ENCODE measurements at places on chromosomes 4 and X.
A peak's percentile ranks its signal among the peaks of the same experiment; 100 is the strongest.

GRCh38 chr4:15132739-15133138, 130.5 kb downstream of the CPEB2 start:
- no peak for DNase-seq

- peak; percentile 8 for DNase-seq
Measured at GRCh38 chr4:122152711-122153226, 638 bp downstream of the BLTP1 start.

- no peak for DNase-seq
Measured at GRCh38 chr4:69490271-69490670, 5.4 kb downstream of the UGT2B4 start.

DNA sequence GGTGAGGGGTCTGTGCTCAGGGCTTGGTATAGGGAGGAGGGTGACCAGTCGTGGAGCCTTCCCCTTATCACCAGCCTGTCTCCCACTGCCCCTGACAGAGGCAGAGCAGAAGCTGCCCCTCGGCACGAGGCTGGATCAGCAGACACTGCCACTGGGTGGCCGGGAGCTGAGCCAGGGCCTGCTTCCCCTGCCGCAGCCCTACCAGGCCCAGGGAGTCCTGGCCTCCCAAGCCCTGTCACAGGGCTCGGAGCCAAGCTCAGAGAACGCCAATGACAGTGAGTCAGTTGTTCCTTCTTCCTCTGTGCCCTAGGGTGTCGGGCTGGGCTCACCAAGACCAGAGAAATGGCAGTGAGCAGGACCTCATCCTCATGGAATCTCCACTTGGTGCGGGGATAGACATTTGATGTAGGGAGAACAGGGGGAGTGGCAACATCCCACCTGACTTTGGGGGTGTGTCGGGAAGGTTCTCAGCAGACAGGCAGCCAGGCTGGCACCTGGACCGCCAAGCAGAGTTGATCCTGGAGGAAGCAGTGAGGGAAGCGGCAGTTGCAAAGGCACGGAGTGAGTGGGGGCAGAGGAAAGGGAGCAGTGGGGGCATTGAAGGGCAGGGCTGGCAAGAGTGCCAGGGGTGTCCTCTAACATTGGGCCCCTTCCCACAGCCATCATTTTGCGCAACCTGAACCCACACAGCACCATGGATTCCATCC, 14.3 kb upstream of the UBA1 start:
- DNase-seq: peak; percentile 55

GRCh38 chrX:119573840-119574393, 446 bp upstream of the UBE2A start:
- DNase-seq: peak; percentile 51

DNA sequence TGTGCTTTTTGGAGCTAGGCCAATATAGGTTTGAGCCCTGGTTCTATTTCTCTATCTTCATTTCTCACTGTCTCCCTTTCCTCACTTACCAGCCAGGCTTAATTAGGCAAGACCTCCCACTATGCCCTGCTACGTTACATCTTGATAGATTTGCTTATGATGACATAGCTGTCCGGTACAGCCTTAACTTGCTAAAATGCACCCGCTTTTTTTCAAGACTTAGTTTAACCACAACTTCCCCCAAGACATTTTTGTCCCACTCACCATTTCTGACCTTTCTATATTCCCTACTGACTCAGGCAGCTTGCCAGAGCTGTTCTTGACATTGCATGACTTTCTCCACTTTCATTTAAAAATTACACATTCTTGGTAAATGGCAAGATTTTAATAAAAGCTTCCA, 152.6 kb downstream of the MID1 start:
- no peak for DNase-seq

- DNase-seq: no peak
Measured at GRCh38 chrX:46178763-46179162, 366.5 kb downstream of the ZNF674 start.

DNA sequence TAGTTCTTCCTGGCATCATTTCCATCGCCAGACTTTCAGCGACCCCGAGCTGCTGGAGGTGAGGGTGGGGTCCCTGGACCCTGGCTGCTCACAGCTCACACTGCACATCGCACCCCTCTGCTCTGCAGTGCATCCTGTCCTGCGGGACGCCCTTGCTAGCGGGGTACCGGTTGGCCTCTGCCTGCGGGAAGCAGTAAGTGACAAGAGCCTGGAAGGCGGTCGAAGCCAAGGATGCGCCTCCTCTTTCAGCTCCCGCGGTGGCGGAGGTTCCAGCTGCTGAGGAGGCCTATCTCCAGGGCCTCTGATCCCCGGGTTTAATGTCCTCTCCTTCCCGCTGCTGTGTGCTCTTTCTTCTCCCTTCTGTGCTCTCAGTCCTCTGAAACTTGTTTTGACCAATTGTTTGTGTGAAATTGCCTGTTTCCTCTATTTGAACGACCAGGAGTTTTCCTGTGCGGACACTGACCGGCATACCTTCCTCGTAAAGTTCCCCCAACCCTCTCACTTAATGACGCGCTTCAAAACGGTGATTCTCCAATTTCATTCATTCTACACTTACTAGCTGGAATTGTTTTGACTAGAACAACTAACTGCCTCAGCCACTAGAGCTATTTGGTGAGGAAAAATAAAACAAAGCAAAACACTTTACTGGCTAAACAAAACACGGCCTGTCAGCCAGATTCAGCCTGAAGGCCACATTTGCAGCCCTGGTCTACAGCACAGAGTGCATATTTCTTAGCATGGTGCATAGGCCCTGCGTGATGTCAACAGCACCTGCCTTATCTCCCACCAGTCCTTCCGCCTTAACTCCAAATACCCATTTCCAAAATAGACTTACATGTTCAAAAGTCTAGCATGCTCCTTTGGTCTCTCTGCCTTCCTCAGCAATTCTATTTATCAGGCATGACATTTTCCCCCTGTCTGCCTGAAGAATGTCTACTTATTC, 28.0 kb downstream of the MGAT4D start:
- DNase-seq: no peak

- no peak for DNase-seq
Measured at GRCh38 chrX:53237056-53237455, 12.0 kb upstream of the KDM5C start.

GRCh38 chr4:112110059-112110425, 35.2 kb upstream of the FAM241A start:
- DNase-seq: no peak

GRCh38 chr4:80305466-80305865, 30.1 kb upstream of the CFAP299 start:
- DNase-seq: peak; percentile 48

GRCh38 chr4:38034986-38035882, 75.0 kb downstream of the PTTG2 start:
- peak; percentile 67 for DNase-seq

DNA sequence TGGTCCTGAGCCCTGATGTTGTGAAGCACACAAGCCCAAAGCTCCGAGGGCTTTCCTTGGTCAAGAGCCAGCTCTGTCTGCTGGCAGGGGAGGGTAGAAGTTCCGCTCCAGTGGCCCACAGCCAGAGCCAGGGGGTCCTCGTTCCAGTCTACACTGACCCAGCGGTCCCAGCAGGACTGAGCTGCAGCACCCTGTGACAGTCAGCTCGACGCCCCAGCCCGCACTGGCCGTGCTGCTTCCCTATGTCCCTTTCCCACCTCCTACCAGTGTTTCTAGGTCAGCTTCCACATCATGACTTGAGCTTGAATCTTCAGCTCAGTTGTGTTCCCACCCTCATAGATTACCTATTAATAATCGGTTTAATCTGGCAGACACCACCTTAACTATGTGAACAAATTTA, 22.5 kb upstream of the DCTD start:
- no peak for DNase-seq

DNA sequence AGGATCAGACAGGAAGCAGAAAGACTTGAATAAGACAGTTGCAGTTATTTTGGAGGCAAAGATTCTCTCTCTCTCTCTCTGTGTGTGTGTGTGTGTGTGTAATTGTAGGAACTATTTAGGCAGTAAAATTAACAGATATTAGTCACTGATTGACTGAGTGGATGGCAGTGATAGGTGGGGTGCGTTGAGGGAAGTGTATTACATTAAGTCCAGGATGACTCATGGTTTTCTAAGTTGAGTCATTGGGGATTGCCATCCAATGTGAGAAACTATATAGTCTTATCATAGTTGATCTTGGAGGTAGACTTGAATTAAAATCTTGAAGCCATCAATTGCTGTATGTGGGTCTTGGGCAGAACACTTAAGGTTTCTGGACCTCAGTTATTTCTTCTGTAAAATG, 75.4 kb downstream of the AR start:
- DNase-seq: no peak

GRCh38 chr4:4595252-4595651, 53.4 kb upstream of the STX18 start:
- no peak for DNase-seq

DNA sequence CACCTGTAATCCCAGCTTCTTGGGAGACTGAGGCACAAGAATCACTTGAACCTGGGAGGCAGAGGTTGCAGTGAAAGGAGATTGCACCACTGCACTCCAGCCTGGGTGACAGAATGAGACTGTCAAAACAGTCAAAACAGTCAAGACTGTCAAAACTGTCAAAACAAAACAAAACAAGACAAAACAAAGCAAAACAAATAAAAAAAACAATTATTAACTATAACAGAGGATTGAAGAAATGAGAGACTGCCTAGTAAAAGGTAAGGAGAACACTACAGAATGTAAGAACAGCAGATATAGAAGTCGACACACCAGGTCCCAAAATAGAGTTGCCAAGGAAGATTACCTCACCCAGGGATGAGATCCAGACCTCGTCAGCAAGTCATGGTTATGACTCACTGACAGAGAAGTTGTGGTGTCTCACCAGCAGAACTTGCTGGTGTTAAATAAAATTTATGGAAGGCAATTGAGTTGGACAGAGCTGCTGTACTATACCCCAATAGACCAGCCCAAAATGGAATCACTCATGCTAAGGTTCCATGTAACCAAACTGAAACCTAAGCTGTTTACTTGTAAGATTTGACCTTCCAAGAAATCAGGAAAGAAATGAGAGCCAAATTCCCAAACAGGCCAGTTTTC, 32.1 kb upstream of the GK start:
- peak; percentile 78 for DNase-seq

GRCh38 chr4:87540146-87541058, 11.2 kb upstream of the SPARCL1 start:
- DNase-seq: no peak

GRCh38 chr4:16384576-16384975, 158.3 kb upstream of the TAPT1 start:
- DNase-seq: no peak

- DNase-seq: no peak
Measured at GRCh38 chr4:37132351-37132974, 112.1 kb upstream of the NWD2 start.

GRCh38 chr4:93777081-93777460, 51.5 kb upstream of the ATOH1 start:
- DNase-seq: no peak

Measured in PC-3 (cell line).